Activated CD4-positive, alpha-beta T cell treated with anti-CD3 and anti-CD28 coated beads, Interleukin-2, amount 50 U/mL, for 16 hours (primary cell): ENCODE measurements at places on chromosomes 2 and 18.

- no peak for DNase-seq
These were observed 22.1 kb downstream of the FBXO41 start for GRCh38 chr2:73262108-73262651.

- no peak for DNase-seq
These were observed 19.7 kb downstream of the CFAP65 start for GRCh38 chr2:219021591-219021990.

- DNase-seq = no peak
These were observed 18.9 kb downstream of the KRTCAP3 start for GRCh38 chr2:27461118-27461517.

- DNase-seq = no peak
These were observed 39.5 kb downstream of the HDAC4 start for GRCh38 chr2:239361311-239361642.

GRCh38 chr2:143481733-143482132 lies 352.5 kb downstream of the ARHGAP15 start:
- DNase-seq = no peak

DNA sequence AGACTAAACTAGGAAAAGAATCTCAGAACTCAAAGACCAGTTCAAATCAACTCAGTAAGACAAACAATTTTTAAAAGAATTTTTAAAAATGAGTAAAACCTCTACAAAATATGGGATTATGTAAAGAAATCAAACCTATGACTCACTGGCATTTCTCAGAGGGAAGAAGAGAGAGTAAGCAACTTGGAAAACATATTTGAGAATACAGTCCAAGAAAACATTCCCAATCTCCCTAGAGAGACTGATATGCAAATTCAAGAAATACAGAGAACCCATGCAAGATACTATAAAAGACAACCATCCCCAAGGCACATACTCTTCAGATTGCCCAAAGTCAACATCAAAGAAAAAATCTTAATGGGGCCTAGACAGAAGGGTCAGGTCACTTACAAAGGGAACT lies 162.7 kb downstream of the WDPCP start:
- no peak for DNase-seq

- DNase-seq = no peak
These were observed 9.4 kb upstream of the EPG5 start for GRCh38 chr18:45976566-45976965.

GRCh38 chr2:118046634-118047210 lies 32.9 kb upstream of the CCDC93 start:
- peak; percentile 30 for DNase-seq

- no peak for DNase-seq
These were observed 224.8 kb upstream of the SOX11 start for GRCh38 chr2:5467178-5467905.

- DNase-seq = no peak
These were observed 46.0 kb upstream of the RIT2 start for GRCh38 chr18:43161528-43161927.

DNA sequence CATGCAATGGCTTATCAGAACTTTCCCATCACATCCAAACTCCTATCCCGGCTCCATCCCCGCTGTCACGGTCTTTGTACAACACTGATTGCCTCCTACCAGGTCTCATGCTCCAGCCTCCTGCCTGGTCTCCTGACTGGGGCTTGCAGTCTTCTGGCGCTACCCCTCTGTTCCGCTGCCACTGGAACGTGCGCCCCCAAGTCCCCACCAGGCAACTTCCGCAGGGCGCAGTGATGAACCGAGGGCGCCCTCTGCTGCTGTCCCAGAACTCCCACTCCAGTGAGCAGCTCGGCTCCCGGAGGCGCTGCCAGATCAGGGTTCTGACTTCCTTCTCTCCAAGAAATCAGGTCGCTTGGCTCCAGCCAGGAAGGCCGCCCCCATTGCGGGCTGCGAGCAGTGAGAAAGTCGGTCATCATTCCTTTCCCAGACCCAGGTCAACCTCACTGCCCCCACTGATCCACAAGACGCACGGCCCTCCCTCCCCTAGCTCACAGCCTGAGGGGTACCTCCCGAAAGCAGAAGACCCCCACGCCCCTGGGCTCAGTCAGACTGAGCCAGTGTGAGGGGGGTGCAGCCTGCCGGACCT lies 43.9 kb upstream of the RAB11FIP5 start:
- no peak for DNase-seq

DNA sequence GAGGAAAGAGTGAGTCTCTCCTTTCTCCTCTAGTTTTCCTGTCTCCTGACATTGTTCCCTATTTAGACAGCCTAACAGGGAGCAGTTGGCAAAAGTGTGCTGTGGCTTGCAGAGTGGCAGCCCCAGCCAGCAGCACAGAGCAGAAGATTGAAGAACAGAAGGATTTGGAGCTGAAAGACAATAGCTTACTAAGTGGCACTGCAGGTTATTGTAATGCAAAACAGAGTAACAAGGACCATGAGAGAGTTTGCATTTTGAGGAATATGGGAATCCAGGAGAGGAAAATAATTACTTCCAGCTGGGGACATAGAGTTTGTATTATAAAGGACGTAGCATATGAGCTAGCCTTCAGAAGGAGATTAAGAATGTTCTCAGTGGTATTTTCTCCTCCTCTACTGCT lies 342.4 kb downstream of the AKAIN1 start:
- DNase-seq = no peak

DNA sequence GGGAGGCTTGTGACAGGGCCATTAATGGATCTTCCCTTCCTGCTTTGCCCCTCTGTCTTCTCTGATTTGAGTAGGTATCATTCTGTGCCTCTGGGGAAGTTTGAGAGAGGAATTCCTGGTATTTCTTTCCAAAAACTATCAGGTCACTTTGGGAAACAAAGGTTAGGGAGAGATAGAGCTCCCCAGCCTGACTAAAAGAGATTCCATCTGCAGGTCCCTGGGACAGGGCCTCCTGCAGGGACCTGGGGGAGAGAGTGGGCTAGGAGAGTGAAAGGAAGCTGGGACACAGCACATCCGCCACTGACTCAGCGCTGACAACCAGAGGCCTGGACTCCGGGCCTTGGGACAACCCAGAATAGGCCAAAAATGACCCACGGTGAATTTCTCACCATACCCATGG lies 6.4 kb downstream of the GALNT14 start:
- no peak for DNase-seq

DNA sequence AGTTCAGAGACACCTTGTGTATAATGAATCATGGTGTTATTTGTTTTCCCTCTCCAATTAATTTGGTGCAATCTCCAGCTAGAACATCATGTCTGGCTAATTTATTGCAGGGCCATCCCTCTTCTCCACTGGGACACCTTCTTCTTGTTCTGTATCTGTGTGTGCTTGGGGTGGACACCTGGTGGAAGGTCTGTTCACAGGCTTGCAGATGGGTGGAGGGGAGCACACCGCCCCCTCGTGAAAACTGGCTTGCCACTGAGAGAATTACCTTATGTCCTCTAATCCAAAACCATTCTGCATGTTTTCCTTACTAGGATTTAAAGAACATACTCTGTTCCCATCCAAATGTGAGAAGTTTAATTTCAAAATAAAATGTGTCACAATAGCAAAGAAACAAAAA lies 1160.4 kb upstream of the ZEB2 start:
- no peak for DNase-seq

DNA sequence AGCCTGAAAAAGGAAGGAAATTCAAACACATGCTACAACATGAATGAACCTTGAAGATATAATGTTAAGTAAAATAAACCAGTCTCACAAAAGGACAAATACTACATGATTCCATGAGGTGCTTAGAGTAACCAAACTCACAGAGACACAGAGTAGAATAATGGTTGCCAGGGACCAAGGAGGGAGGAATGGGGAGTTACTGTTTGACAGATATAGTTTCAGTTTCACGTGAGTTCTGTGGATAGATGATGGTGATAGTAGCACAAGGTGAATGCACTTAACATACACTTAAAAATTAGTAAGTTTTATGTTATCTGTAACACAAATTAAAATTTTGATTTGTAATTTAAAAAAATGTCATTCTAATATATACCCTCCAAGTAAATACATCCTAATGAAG lies 106.9 kb upstream of the ACVR1C start:
- DNase-seq = no peak

- DNase-seq = no peak
These were observed 164.8 kb downstream of the DCDC2C start for GRCh38 chr2:3868012-3868805.

DNA sequence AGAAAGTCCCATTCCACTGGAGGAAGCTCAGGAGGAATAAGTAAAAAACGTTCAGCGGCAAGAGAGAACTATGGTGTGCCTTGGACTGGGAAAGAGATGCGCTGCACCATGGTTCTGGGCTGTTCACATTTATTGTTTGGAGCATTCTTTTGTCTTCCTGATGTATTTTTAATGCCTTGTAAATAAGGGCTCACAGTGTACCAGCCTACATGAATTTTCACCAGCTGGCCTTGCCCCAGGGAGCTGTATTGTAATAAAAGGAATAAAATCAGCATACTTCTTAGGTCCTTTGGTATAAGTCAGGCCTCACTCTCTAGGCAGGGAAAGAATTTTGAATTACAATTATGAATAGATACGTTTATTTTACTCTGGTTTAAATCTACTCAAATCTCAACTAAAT lies 1249.6 kb downstream of the CNTNAP5 start:
- no peak for DNase-seq

DNA sequence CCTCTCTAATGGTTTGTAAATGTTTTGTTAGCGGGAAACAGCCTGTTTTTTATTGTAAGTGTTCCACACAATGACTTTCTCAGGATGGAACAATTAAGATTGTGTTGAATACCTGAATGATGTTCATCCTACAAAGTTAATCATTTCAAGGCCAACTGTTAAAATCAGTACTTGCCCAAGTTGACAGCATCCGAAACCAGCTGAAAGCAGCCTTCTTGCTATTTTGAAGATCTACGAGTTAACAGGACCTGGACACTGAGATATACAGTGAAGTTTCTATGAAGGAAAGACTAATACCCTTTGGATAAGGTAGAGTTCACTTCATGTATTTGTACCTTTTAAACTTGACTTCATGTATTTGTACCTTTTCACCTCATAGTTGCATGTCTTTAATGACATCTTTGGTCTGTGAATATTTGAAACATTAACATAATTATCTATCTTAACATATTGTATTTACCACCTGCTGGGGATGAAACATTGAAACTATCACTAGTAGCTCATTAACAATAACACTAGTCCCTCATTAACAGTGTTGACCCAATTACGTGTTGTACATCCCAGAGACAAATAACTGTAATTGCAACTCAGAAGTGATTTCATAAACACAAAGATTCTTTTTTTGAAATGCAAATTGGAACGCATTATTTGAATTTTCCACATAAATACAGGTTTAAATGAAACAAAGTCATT lies 556.0 kb upstream of the MEX3C start:
- no peak for DNase-seq

DNA sequence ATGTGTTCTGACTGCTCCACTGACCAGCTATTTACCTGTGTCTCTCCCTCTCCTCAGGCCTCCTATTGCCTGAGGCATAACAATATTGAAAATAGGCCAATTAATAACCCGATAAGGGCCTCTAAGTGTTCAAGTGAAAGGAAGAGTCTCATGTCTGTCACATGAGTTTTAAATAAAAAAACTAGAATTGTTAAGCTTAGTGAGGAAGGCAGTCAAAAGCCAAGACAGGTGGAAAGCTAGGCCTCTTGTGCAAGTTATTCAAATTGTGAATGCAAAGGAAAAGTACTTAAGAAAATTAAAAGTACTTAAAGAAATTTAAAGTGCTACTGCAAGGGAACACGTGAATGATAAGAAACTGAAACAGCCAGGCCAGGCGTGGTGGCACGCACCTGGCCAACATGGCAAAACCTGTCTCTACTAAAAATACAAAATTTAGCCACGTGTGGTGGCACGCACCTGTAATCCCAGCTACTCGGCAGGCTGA lies 44.9 kb upstream of the TAF4B start:
- DNase-seq = no peak

DNA sequence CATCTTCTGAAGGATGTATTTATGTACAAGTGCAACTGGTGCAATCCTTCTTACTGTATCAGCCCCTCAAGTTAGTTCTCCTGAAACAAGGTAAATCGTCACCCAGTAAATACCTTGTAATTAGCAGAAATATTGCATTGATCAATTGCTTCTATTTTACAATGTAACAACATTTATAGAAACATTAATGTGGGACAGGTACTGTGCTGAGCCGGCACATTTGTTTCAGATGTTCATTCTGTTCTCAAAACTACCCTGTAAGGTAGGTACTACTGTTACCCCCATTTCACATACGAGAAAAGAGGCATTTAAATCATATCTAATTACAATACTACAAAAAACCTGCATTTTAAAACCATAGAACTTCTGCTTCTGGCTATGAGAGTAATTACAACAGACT lies 19.5 kb downstream of the RTN4 start:
- DNase-seq = no peak
